Suppressor macrophage treated with lipopolysaccharide for 1 hour (primary cell): ENCODE measurements at places on chromosomes 2 and 18.

- no peak for DNase-seq
Measured at GRCh38 chr2:181446985-181447384, 10.2 kb upstream of the ITGA4 start.

GRCh38 chr2:190382851-190383250 lies 25.3 kb upstream of the MFSD6 start:
- DNase-seq: peak; percentile 21

GRCh38 chr2:138435701-138436100 lies 65.9 kb upstream of the SPOPL start:
- DNase-seq: no peak

- DNase-seq: no peak
Measured at GRCh38 chr2:70399046-70399445, 97.2 kb upstream of the FAM136A start.

DNA sequence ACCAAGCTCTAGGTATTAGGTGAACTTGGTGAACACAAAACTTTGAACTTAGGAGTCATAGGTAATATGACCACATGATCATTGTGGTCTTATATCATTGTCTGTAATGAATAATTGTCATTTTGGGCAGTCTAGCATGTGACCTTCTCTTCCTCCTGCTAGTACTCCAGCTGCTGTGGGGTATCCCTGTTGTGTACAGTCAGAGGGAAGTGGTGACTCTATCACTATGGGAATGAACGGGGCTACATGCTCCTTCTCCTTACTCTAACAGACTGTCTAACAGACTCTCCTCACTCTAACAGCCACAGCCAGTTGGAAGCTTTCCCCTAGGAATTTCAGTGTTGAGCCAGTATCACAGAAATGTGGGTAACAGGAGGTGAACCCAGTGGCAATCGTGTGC lies 68.2 kb upstream of the NEDD4L start:
- DNase-seq: peak; percentile 78

DNA sequence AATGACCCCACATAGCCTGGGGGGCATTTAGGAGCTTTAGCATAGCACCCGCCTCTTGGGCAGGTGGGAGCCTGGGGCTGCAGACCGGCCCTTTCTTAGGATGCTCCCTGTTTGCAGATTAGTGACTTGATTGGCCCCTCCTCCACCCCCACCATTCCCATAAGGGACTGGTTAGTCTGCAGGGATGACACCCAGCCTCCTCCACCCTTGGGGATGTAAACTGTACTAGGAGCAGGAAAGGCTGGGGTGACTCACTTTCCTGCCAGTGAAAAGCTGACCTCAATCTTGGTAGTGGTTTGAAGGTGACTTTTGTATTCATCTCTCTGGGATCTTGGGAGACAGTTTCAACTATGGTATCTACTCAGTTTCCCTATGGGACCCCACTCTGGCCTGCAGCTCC lies 24.2 kb downstream of the CTIF start:
- DNase-seq: peak; percentile 29

- DNase-seq: no peak
Measured at GRCh38 chr18:48621815-48622555, 83.2 kb downstream of the CTIF start.

DNA sequence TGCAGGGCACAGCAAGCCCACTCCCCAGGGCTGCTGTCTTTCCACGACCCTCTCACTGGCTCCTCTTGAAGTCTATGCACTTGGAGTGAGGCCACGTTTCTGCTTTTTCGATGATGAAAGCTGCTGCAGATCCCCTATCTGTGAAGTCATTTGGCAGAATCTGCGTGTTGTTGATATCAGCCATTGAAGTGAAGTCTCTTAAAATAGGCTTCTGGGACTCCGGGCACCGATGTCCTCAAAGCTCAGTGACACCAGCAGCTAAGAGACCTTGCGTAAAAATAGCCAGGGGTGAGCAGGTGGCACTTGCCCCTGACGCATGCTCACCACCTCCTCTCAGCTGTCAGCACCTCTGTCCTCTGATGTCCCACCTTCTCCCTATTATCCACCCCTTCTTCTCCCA lies 89.4 kb upstream of the FHL2 start:
- no peak for DNase-seq

DNA sequence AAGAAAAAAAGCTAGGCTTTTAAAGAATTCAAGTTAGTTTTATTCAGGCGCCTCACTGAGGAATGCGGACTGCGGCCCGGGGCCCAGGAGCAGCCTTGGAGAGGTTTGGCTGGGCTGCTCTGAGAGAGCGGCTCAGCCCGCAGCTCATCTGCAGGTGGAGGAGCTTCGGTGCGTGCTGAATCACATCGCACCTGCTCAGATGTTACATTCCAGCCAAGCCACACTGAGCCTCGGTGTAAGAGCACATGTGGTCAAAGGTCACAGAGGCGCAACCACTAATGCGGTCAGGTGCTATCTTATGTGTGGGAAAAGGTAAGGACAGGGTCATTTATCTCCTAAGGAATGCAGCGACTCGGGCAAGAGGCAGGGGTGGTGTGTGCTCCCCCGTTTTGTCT lies 17.1 kb upstream of the CNDP1 start:
- DNase-seq: no peak

GRCh38 chr2:229431327-229431954 lies 160.4 kb upstream of the PID1 start:
- DNase-seq: peak; percentile 55

DNA sequence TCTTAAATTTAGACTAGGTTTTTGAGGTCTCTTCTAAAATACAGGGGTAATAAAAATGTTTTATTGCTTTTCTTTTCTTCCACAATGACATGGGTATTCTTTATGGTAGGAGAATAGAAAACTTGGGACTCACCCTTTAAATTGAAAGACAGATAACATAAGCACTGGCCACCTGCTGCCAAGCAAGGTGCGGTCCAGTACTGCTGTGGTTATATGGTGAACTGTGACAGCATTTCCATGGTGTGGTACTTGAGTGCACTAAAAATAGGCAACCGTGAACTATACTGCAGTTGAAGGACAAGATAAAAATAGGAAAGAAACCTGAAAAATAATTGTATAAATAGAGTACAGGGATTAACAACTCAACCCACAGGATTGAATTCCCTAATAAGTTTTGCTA lies 54.4 kb upstream of the GRB14 start:
- DNase-seq: no peak

- DNase-seq: no peak
Measured at GRCh38 chr2:231043796-231044195, 6.5 kb downstream of the C2orf72 start.

DNA sequence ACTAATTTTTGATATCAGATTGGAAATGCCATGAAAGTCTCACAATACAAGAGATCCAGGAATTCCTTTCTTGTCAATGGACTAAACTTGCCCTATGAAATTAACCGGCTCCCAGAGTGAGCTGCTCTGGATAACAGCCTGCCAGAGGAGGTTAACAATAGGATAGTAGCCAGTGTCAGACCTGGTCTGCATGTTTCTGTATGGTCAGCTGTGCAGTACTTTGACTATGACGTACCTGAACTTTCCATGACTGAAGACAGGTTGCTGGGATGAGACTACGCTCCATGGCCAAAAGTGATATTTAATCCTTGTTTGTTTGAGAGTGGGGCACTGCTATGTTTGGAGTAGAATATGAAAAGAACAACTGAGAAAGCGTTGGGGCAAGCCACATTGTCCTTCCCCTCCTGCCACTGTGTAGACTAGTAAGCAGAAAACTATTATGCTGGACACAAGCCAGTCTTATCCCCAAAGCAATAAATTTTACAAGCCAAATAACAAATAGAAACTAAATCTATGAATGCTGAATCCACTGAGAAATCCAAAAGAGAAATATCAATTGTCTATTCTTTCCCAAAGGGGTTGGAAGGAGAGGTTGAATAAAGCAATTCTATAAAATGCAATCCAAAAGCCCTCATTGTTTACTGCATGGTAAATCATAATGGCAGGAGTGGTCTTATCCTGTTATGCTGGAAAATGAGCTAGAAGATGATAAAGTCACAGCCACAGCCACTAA lies 115.5 kb upstream of the CYP26B1 start:
- DNase-seq: no peak

GRCh38 chr2:178870703-178871102 lies 63.5 kb upstream of the TTN start:
- no peak for DNase-seq

GRCh38 chr2:99348173-99348572 lies 11.0 kb downstream of the EIF5B start:
- DNase-seq: no peak

DNA sequence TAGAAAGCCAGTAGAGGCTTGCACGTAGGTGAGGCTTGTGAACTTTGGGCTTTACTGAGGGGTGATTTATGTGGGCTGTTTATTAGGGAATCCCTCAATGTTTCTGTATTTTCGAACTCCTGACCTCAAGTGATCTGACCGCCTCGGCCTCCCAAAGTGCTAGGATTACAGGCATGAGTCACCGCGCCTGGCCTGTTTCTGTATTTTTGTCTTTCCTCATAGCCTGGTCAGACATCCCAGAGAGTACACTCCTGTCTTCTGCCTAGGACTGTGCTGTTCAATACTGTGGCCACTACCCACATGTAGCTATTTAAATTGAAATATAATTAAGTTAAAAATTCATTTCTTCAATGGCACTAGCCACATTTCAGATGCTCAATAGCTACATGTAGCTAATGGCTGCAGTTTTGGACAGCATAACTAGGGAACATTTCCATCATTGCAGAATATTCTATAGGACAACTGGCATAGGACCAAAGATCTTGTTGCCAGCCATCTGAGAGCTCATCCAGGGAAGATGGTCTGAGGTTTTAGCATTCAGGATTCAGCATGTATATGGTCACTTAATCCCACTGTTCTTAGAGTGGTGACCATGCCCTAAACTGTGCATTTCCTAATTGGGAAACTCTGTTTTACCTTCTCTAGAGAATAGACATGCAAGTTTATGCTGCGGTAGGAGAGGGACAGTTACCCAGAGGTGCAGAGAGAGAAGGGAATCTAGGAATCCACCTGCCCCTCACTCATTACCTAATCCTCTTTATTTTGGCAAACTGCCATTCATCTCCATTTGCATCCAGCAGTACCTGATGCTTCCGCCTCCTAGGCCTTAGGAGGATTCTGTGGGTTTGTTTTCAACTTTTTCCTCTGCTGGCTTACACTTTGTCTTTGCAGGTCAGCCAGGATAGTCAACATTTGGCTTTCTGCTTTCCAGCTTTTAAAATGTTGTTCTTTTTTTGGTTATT lies 64.4 kb downstream of the LCLAT1 start:
- peak; percentile 50 for DNase-seq

- DNase-seq: no peak
Measured at GRCh38 chr2:120353931-120354330, 8.0 kb downstream of the INHBB start.

- peak; percentile 88 for DNase-seq
Measured at GRCh38 chr2:101912545-101912944, 79.2 kb upstream of the IL1R2 start.

- DNase-seq: no peak
Measured at GRCh38 chr2:20930928-20931327, 108.0 kb upstream of the LDAH start.

DNA sequence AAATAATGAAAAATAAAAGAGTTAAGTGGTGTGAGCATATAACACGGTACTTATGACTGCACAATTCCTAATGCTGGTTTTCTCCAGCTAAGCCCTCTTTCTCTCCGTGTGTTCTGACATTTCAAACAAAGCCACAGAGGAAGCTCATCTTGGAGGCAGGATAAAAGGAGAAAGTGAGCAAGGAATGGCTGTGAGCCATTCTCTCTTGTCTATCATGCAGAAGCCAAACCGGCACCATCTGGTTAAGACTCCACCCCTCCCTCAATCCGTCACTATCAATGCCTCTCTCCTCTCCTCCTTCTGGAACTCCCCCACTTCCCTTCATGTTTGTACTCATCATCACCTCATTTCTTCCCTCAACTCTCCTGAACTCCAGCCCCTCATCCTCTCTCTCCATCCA lies 210.4 kb downstream of the TMEM163 start:
- no peak for DNase-seq

DNA sequence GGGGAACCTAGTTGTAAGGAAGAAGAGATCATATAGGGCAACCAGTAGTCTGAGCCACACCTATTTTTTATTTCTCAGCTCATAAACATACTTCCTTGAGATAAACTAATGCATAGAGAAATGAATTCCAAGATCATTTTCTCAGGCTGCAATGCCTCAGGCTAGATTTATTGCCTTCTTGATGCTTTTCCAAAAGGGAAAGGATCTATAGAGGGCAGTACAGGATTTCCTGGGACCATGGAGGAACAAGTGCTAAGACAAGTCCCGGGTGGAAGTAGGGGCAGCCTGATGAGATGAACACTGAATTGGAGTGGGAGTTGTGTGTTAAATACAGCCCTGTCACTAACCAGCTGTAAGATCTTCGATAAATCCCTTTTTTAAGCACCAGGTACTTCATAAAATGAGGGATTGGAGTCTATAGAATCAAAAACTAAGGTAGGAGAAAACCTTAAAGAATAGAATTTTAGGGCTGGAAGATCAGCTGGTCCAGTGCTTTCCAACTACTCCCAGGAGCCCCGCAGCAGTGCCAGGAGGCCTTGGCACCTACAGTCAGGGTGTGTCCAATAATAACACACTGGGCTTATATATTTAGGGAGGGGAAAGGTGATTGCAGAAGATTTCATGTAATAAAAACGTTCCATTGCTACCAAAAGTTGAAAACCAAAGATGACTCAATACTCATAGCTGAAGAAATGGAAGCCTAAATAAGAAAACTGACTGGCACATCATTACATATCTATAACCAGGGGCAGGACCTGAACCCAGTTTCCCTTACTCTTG lies 58.1 kb downstream of the SERTAD2 start:
- peak; percentile 19 for DNase-seq

DNA sequence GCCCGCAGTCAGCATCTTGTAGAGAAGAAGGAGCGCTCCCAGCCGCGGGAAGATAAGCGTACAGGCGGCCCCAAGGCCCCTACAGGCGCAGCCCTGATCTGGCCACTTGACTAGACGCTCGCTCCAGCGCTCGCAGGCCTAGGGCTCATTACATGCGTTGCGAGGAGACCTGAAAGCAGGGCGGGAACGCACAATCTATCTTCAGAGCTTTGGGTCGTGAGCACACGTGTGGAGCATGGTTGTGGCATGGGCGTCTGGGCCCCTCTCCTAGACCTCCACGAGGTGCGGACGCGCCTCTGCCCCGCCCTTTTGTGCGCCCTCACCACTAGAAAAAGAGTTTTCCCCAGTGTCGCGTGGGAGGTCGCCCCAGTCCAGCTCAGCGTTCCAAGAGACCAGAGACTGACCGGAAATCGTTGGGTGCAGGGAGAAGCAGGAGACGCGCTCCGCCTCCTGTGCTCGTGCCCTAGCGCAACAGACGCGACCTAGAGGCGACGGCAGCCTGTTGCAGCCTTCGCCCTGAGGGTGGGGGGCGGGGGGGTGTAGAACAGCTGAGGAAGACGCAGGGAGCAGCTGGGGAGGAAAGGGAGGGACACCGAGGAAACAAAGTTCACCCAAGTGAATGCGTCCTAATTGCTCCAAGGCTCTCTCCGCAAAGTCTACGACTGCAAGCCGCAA lies 12.6 kb downstream of the NR4A2 start:
- no peak for DNase-seq

- no peak for DNase-seq
Measured at GRCh38 chr2:171084128-171084527, 76.6 kb downstream of the TLK1 start.
